T-helper 17 cell (primary cell): ENCODE measurements at places on chromosomes 5 and 9. TPM values are rescaled to one million over a fixed set of nuclear protein-coding genes. Genes with fewer than 3 reads are reported as not detected.
A peak's percentile ranks its signal among the peaks of the same experiment; 100 is the strongest.

DNA sequence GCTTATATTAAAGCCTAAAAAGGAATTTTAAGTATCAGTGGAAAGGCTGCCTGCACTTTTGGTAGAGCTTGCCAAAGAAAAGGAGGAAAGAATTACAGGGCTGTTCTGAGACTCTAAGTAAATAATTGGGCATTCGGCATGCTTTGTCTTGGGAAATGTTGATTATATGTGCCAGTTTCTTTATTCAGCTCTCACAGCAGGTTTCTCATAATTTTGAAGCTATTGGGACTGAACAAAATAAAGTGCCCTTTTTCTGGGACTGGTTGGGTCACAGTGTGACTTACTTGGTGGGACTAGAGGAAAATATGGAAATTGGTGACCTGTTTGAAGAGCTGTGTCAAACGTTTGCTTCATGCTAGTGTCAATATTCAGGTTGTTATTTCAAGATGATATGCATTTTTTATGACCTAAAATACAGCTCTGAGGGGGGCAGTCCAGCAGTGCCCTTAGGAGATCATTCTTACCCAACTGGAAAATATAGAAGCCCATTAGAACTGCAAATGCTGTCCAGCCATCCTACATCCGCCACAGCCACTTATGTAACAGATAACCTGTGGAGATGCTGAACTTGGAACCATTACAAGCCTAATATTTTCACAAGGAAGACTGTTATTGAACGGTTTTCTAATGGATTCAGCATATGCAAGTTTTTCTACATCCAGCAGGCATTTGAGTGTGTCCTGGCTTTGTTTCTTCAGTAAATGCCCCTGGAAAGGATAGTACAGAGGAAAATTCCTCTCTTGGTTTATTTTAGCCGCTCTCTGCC lies 122.4 kb downstream of the SNCAIP start:
- DNase-seq = no peak

DNA sequence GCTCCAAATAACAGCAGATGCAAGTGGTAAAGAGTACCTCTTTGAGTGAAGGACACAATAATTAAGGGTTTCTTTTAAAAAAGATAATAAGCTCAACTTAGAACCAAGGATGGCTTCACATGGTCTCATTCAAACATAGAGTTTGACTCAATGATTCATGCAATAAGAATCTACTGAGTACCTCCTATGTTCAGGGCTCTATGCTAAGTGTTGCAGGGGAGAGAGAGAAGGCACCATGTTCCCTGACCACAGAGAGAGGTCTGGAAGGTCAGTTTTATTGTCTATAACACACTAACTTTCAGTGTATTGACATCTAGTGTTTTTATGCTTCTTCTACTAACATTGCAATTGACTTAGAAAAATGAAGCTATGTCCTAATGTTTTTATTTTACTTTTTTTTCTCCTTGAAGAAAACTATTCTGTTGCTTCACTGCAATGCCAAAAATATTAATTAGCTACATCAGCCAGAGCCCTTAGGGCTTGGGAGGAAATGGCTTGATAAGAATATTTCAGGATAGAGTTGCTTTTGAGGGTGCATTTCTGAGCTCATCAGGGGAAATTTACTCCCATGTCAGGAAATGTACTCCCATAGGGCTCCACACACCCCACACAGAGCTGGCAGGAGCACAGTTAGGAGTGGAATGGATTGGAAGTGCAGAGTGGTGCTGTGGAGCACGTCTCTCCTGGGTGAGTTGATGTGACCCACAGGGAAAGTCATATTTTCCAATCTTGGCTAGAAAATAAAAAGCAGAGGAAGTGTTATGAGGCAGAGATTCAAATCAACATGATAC lies 106.6 kb downstream of the PDE8B start:
- no peak for DNase-seq

DNA sequence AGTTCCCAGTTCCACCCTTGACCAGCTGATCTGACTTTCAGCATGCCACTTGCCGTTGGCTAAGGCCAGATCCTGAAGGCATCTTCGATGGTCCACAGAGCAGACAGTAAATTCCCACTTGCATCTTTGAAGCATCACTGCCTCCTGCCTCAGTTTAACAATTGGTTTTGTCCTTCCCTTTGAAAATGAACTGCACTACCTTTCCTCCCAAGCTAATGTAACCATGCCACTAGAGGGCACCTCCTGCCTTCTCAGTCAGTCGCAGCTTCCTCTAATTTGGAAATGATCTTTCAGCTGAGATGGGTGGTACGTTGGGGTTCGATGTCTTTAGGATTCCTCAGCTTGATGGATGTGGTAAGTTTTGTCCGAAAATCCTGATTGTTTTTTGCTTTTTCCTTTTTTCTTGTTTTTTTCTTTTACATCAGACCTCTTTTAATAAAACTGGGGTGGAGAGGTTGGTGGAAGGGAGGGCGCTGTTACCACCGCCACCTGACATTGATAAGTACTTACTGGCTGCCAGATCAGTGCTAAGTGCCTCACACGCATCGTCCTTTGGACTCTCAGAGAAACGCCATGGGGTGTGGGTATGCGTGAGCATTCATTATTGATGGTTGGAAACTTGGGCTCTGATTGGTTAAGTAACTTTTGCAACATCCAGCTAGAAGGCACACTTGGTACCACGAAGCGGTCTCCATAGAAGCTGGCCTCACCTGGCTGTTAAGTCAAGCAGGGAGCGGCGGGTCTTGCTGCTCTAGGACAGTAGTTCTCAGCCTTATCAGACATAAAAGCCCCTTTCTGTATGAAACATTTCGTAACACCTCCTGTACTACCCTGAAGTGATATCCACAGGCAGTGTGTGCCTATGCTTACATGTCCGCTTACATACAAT lies 16.9 kb downstream of the PTTG1 start:
- DNase-seq = peak; percentile 32

The INSL4 gene
- not detected for total RNA-seq

DNA sequence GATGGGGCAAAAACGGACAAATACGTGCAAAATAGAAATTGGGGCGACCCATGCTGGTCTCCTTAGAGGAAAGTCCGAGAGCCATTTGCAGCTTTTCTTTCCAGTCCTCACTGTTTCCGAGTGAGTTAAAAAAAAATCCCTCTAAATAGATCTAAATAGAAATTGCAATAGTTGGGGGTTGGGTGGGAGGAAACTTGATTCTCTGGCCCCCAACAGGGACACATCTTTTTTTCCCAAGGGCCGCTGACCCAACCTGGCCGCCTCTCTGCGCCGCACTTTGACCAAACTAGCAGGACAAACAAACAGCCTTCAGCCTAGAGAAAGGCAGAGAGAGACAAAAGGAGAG lies 2.8 kb upstream of the NKX2-5 start:
- no peak for DNase-seq

GRCh38 chr5:116524966-116525365 lies 49.7 kb downstream of the SEMA6A start:
- no peak for DNase-seq

- no peak for DNase-seq
Observed at GRCh38 chr9:117492476-117492875, 77.6 kb upstream of the ASTN2 start.

- no peak for DNase-seq
Observed at GRCh38 chr5:27472871-27473270, 434.5 kb upstream of the CDH9 start.

The CLIC3 gene
- total RNA-seq = 1.9 TPM

The CDKN2B gene
- total RNA-seq = 2.0 TPM

- DNase-seq = no peak
Observed at GRCh38 chr9:22693156-22693555, 246.5 kb downstream of the DMRTA1 start.

The HK3 gene
- 4.6 TPM for total RNA-seq

The MYORG gene
- total RNA-seq = 0.65 TPM

GRCh38 chr9:112384690-112385089 lies 4.8 kb downstream of the HSDL2 start:
- DNase-seq = no peak

DNA sequence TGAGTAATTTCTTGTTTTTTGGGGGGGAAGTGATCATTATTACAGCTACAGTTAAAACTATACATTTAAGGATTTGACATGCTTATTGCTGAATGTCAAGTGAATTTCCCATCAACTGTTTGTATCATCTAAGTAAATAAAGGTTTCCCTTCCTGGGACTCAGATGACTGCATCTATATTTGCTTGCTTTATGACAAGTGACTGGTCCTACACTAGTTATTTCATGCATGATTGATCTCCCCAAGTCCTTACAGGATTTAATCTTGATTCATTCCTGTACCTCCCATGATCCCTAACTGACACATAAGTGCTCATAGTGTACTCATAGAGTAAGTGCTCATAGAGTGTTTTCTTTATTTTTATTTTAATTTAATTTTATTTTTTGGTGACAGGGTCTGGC lies 2.8 kb downstream of the TXNDC8 start:
- no peak for DNase-seq
